ENCODE measurements at places on chromosomes 2 and 18. TPM values are rescaled to one million over a fixed set of nuclear protein-coding genes. Genes with fewer than 3 reads are reported as not detected.

ABCG8 gene
- not detected for total RNA-seq

L3MBTL4 gene
- 11.6 TPM for total RNA-seq

COPS8 gene
- 105 TPM for total RNA-seq

- no peak for DNase-seq
- no peaks in the 10 kb centered on the region for H3K36me3 ChIP-seq
- H3K27me3 ChIP-seq, result no peaks in the 10 kb centered on the region
- no peak overlapping the region for H3K4me3 ChIP-seq
- no peaks in the 10 kb centered on the region for H3K4me1 ChIP-seq
These were observed 133.8 kb upstream of the KCNH7 start for GRCh38 chr2:162972383-162972782.

DNA sequence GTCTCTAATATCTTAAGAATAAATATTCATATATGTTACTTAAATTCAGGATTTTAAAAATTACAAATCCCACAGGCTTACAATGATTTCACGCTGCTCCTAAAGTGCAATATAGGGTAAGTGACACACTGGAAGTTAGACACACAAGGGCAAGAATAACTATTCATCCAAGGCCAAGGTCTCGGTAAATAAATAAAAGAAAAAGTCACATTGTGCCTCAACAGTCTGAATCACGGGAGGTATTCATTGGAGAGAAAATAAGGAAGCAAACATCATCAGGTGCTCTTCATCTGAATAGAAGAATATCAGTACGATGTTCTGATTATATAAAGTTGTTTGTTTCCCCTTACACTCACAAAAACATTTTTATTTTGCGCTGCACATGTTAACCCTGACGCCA, 820.2 kb downstream of the TRIB2 start:
- H3K36me3 ChIP-seq, result no peaks in the 10 kb centered on the region
- no peak for DNase-seq
- no peaks in the 10 kb centered on the region for H3K27me3 ChIP-seq
- peak overlapping the region; percentile 52 for H3K27ac ChIP-seq
- no peak overlapping the region for H3K4me3 ChIP-seq

- H3K27me3 ChIP-seq, result no peaks in the 10 kb centered on the region
- no peak overlapping the region for H3K27ac ChIP-seq
- no peaks in the 10 kb centered on the region for H3K36me3 ChIP-seq
- no peaks in the 10 kb centered on the region for H3K4me1 ChIP-seq
- H3K4me3 ChIP-seq, result no peak overlapping the region
- DNase-seq, result no peak
These were observed 127.1 kb upstream of the TANK start for GRCh38 chr2:161033059-161033660.

DNA sequence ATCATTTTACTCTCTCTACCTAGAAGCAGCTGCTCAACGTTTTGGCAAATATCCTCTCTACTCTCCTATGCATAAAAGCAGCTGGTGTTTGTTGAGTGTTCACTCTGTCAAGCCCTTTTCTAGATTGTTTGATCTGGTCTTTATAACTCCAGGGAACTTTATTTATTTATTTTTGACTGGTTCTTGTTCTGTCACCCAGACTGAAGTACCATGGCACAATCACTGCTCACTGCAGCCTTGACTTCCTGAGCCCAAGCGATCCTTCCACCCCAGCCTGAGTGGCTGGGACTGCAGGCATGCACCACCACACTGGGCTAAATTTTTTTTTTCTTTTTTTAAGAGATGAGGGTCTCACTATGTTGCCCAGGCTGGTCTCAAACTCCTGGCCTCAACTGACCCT, 12.7 kb downstream of the CATIP start:
- H3K36me3 ChIP-seq, result no peaks in the 10 kb centered on the region
- H3K4me3 ChIP-seq, result no peak overlapping the region
- no peak for DNase-seq
- H3K27ac ChIP-seq, result peak overlapping the region; percentile 98
- H3K27me3 ChIP-seq, result no peaks in the 10 kb centered on the region

All from stomach (tissue), 19 donors.